ENCODE measurements at places on chromosomes 4 and X.

DNA sequence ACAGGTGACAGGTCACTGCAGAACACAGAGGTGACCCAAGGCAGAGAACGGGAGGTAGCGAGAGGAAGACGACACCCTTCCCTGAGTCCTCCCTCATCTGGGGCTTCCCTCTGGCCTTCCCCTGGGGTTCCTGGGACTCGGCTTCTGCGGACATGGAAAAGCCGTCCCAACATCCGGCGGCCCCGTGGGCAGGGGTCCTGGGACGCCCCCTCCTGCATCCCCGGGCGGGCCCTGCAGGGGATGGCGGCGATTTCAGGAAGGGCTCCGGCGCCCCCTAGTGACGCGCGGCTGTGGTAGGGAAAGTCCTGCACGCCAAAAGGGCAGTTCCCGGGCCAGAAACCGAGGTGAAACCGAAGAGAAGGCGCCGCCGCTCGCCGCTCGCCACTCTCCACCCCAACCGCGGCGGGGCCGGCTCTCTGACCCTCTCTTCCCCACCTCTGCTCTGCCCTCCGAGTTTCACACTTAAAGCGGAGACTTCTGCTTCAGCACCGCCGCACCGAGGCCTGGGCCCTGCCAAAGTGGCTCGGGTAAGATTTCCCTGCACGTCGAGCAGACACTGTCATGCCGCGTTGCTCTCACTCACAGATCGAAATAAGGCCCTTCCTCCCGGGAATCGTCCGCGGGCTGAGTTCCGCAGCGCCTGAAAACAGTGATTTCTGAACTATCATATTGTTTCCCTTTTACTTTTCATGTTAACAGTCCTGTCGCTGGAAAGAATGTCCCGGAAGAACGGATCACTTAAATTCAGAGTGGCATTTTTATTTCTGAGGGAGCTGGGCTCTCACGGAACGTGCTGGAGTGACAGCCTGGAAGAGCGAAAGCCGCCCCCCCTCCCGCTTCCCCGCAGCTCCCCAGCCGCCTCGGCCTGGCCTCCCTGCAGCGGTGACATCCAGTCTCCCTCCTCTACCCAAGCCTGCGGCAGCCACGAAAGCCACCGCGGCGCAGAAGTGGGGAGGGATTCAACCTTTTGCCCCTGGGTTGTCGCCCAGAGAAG, 110.6 kb downstream of the DCTD start:
- peak; percentile 64 for DNase-seq

DNA sequence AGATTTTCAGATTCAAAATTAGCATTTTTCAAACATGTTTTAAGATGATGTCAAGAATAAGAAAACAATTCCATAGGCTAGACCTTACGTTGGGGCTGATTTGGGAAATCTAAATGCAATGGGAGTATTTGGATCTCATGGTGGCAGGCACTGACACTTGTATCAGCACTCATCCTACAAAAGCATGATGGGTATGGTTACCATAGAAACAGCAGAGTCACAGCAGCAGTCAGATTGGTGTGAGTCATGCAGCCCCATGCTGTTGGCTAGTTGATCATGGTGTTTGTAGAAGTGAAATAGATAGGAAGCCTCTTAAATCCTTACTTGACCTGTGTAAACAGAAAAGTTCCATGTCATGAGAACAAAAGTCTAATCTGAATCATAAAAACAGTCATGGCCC, 1637.3 kb upstream of the PABPC4L start:
- DNase-seq, result no peak

GRCh38 chr4:26490111-26490959, at the start of gene CCKAR:
Gene CCKAR (minus strand): TSS chr4:26490484. CDS start chr4:26490267, 217 bp downstream.
- DNase-seq, result no peak

DNA sequence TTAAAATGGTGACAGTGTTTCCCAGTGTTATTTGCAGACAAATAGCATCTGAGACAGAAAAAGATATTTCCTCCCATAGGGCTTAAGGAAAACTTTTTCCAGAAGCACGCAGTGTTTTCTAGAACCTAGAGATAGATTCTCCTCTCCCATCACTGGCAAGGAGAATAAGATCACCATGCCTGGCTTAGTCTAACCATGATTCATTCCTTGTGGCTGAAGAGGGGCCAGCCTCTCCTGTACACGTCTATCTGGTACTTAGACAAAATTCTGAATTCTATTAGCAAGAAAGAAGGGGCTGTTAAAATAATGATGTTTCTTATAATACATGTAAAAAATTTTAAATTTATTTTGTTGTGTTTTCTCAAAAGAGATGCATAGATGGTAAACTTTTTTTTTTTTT, 296.1 kb upstream of the LDB2 start:
- no peak for DNase-seq

DNA sequence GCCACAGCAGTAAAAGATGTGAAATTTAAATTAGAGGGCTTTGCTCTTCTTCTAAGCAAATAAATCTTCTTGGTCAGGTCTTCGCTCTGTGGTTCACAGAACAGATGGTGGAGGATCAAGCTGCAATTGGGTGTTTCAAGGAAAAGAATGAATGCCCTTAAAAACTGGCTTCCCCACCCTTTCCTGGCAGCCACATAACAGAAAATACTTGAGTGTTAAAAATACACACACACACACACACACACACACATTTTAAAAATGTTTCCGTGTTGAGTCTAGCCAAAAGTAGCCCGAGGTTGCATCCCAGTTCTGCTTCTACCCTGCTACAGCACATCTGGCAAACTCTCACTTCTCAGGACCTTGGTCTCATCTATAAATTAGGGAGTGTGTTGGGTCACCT, 56.7 kb upstream of the FGFBP2 start:
- DNase-seq, result no peak

- DNase-seq, result peak; percentile 45
These were observed 13.8 kb downstream of the CMC4 start for GRCh38 chrX:155056877-155057792.

GRCh38 chrX:153776120-153776599, 4.7 kb upstream of the SRPK3 start:
- no peak for DNase-seq

DNA sequence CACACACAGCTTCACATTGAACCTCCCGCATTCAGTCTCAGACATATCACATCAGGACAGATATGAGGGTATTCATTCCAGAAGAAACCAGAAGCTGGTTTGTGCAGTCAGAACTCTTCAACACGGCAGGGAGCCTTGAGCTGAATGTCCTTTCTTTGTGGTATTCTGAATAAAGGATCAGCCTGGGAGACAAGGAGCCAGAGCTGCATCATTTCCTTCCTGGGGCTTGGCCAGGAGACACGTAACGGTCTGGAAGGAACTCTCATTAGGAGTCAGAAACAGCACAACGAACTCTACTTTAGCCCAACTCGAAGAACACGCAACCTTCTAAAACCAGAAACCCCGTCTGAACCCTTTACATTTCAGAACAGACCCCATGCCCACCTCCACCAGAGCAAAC, 46.4 kb downstream of the KDR start:
- DNase-seq, result no peak

DNA sequence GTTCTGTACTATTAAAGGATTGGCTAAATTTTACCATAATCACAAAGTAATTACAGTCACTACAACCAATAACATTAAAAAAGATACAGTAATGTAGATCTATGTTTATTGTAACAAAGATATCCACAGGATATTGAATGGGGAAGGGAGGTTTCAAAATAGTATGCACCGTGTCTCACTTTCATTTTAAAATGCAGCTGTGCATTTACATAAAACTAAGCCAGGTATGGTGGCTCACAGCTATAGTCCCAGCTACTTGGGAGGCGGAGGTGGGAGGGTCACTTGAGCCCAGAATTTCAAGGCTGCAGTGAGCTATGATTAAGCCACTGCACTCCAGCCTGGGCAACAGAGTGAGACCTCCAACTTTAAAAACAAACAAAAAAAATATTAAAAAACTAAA, 8.5 kb downstream of the SRP72 start:
- no peak for DNase-seq

DNA sequence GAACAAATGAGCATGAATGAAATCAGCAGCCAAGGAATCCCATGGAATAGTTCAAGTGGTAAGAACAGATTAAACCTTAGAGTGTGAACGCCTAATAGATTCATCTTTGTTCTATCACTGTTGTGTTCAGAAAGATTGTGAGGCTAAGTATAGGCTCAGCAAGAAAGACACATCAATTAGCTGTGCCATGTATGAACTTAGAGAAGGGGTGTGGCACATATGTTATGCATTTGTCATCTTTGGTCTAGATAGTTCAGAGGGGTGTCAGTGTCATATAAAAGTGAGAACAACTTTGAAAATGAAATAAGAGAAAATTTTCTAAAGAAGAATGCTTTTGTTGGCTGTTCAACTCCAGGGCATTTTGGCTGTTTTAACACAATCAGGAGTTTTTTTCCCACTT, 9.4 kb downstream of the DAPP1 start:
- no peak for DNase-seq

DNA sequence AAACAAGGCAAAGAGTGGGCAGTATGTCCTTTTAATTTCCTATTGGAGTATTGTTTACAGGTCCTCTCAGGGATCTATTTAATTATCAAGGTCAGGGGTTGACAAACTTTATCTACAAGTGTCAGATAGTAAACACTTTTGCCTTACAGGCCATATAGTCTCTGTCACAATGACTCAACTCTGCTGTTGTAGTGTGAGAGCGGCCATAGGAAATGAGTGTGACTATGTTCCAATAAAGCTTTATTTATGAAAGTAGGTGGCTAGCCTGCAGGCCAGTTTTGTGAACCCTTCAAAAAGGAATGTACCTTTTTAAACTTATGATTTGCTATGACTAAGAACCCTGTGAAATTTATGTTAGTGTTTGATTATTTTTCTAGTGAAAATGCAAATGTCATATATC, 156.1 kb downstream of the GPAT3 start:
- no peak for DNase-seq

GRCh38 chrX:118329175-118329574, 16.7 kb upstream of the WDR44 start:
- DNase-seq, result no peak

DNA sequence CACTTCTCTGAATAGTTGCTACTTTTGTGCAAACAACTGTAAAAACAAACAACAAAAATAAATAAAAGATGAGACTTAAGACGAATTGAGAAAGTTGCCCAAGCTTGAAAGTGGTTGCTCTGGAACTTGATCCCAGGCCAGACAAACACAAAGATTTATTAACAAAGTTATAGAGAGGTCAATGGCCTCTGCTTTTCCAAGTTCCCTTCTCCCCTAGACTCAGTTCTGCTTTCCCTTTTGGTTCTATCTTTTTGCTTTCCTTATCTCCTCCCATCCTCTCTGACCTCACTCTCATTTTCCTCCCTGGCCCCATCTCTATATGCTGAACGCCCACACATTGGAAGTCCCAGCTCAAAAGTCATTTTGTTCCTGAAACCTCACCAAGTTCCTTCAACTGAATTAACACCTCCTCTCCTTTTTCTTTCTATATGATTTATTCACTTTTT, 82.7 kb downstream of the MXRA5 start:
- DNase-seq, result no peak

DNA sequence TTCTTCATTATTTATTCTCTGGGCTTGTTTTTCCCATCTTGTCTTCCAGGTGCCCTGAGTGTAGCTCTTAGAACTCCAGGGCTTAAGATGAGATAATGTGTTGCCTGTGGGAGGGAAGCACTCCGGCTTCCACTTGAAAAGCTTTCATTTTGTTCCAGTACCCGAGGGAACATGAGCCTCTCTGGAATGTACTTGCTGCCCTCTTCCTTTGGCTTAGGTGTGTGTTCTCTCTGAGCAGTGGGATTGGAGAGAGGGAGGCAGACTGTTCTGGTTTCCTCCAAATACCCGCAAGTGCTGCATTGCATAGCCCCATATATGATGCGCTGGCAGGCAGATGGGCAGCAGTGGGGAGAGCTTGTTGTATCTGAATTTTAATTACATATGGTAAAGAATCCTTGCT, 861 bp upstream of the DTHD1 start:
- DNase-seq, result peak; percentile 18

GRCh38 chr4:5142726-5143125, 91.4 kb downstream of the STK32B start:
- no peak for DNase-seq

- DNase-seq, result no peak
These were observed 254.7 kb downstream of the AFF2 start for GRCh38 chrX:148755111-148755510.

- DNase-seq, result no peak
These were observed 80.5 kb downstream of the FAM53A start for GRCh38 chr4:1603413-1604135.

- DNase-seq, result no peak
These were observed 178.7 kb downstream of the SLIT2 start for GRCh38 chr4:20430259-20430941.

- DNase-seq, result no peak
These were observed 143.1 kb upstream of the BCOR start for GRCh38 chrX:40240844-40241243.

DNA sequence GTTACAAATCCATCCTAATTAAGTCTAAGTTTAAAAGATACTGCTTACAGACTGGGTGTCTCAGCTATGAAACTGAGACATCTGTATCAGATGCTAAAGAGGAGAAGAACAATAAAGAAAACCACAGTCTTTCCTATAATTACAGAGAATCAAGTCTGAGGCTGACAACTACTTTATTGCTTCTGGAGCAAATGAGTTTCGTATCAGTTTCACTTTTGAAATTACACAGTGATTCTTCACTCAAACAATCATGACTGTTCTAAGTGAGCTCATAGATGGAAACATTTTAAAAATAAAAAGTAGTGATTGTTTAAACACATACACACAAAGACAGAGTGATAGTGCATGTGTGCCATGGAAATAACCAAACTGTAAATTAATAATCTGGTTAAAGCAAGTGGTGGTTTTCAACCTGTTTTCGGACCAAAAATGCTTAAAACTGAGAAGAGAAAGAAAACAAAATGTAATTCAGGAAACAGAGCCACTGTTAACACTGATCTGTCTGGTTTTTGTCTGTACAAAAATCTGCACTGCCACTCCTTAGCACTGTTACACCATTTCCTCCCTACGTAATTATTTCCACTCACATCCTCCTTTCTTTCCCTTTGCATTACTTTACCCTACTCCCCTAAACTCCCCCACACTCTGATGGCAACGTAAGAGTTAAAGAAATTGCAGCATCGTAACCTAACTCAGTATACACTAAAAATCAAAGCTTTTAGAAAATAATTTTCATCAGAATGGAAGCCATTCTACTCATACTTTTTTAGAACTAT, 12.5 kb downstream of the RFC1 start:
- DNase-seq, result no peak

DNA sequence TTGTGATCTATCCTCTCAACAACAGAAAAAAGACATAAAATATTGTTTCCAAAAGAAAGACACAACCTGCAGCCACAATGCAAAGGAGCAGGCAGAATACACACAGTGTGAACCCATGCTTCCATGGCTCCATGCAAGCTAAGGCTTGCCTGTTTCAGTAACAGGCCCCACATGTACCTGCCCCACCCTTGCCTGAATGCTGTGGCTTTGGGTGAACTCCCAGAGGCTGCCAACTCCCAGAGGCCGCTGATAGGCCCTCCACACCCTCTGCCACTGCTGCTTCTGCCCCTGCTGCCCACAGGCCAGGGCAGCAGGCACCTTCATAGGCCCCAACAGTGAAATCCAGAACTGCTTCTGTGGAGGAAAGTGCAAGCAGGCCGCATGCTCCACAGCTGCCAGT, 313.9 kb downstream of the CHIC1 start:
- no peak for DNase-seq

DNA sequence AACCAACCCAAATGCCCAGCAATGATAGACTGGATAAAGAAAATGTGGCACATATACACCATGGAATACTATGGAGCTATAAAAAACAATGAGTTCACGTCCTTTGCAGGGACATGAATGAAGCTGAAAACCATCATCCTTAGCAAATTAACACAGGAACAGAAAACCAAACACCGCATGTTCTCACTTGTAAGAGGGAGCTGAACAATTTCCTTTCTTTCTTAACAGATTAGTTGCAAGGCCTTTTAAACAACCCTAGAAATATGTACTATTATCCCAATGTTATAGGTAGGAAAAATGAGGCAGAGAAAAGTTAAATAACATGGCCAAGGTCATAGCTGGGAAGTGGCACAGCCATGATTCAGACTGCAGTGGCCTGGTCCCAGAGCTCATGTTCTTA, 5.8 kb upstream of the OCIAD2 start:
- no peak for DNase-seq
